Heart right ventricle (tissue), 16 donors: ENCODE measurements at places on chromosomes 4 and X. TPM values are rescaled to one million over a fixed set of nuclear protein-coding genes. Genes with fewer than 3 reads are reported as not detected.

DNA sequence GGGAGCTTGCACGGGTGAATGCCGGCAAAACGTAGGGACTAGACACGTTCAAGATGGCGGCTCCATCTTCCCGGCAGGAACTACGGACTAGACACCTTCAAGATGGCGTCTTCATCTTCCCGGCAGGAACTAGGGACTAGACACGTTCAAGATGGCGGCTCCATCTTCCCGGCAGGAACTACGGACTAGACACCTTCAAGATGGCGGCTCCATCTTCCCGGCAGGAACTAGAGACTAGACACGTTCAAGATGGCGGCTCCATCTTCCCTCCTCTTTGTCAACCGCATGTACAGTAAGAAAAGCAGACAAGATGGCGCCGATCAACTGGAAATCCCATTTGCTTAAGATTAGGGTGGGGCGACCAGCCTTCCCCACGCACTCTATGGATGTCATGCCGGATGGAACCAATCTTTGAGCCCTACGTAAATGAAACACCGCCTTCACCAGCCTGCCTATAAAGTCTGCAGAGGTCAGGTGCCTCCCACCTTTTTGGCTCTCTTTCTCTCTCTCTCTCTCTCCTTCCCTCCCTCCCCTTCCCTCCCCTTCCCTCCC lies 222.4 kb downstream of the CRLF2 start:
- peak; percentile 28 for DNase-seq
- H3K4me1 ChIP-seq = no peaks in the 10 kb centered on the region
- H3K27me3 ChIP-seq = no peaks in the 10 kb centered on the region
- H3K27ac ChIP-seq = no peak overlapping the region
- H3K36me3 ChIP-seq = no peaks in the 10 kb centered on the region
- peak overlapping the region; percentile 19 for H3K4me3 ChIP-seq

GRCh38 chr4:27442146-27442545 lies 581.5 kb downstream of the STIM2 start:
- no peak overlapping the region for H3K27ac ChIP-seq
- no peaks in the 10 kb centered on the region for H3K4me1 ChIP-seq
- H3K36me3 ChIP-seq = no peaks in the 10 kb centered on the region
- no peaks in the 10 kb centered on the region for H3K27me3 ChIP-seq
- no peak for DNase-seq
- H3K4me3 ChIP-seq = no peak overlapping the region

- H3K27ac ChIP-seq = no peak overlapping the region
- DNase-seq = no peak
- no peaks in the 10 kb centered on the region for H3K36me3 ChIP-seq
- peaks cover 100% of the 10 kb centered on the region for H3K27me3 ChIP-seq
These were observed 61.6 kb upstream of the TMEM33 start for GRCh38 chr4:41873380-41874295.

DNA sequence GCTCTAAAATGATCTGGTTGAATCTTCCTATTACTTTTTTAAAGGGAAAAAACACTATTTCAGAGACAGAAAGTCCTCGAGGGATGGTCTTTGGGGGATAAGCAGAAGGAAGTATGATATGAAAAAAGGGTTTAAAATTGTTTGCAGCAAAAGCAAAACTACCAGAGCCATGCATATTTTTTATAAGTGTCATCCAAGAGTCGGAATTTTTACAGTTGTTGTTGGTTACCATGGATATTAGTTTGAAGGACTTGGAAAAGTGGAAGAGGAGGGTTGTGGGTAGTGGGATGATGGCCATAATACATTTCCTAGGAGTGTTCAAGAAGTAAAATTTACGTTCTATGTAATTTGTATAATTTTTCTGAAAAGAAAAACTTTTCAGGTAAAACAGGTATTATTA lies 134.4 kb downstream of the PCDH7 start:
- no peak for DNase-seq
- no peaks in the 10 kb centered on the region for H3K4me1 ChIP-seq
- H3K27me3 ChIP-seq = no peaks in the 10 kb centered on the region
- H3K27ac ChIP-seq = no peak overlapping the region
- H3K4me3 ChIP-seq = no peak overlapping the region

The TMPRSS11D gene
- not detected for polyA plus RNA-seq
